ENCODE measurements at places on chromosomes 6 and 20.

DNA sequence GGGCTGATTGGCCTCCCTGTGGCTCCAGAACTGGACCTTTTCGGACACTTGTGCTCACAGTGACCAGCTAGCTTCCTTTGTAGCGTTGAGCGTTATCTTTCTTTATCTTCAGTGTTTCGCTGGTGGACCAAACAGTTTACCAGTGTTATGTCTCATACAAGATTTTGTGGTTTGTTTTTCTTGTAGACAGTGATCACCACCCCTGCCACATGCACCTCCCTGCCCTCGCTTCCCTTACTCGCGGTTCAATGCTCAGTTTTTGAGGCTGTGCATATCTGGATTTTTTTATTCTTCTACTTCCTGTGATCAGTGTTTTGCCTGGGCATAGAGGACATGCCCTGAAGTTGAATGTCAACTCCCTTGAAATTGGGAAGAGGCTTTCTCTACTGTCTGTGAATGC lies 16.4 kb downstream of the MYT1 start:
- no peak for DNase-seq

DNA sequence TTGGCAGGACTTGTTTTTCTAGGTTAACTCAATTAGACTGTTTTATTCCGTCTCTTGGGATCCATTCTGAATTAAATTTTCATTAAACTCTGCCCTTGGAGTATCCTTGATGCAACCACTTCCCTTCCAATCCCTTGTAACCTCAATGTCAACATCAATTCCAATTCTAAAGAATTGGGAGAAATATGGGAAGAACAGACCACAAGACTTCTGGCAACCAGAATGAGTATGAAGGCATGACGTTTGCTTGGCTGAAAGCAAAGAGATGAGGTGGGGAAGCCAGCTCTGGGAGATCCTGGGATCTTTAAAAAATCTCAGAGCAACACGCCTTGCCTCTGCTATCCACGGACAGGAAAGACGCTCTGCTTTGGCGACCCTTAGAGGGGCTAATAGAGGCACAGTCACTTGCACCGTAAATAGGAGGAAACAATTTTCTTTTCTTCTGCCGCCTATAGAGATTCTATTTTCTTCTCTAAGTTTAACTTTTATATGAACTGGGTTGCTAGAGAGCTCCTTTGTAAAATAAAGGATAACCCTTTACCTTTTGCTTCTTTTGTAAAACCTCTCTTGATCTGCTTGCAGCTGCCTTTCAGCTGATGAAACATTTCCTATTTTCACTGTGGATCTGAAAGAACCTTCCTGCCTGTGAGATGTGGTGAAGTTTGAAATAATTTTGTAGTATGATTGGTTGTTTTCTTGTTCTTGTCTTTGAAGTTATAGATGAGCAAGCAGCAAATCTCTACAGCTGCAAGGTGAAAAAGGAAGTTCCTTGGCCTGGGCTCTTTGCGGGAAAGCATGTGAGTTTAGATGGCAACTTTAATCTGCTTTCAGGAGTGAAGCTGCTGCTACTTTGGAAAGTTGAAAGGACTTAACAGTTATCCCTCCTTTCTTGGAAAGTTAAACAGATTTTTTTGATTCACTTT lies at the start of gene ASIP:
TSS of gene ASIP (plus strand) at position 731 of the 923 bp plus-strand sequence. CDS start 18,952 bp downstream, outside the sequence.
- peak; percentile 29 for DNase-seq

- DNase-seq = no peak
Observed at GRCh38 chr6:136169394-136170148, 80.5 kb downstream of the MTFR2 start.

GRCh38 chr6:90350689-90351554 lies 54.3 kb upstream of the BACH2 start:
- no peak for DNase-seq

DNA sequence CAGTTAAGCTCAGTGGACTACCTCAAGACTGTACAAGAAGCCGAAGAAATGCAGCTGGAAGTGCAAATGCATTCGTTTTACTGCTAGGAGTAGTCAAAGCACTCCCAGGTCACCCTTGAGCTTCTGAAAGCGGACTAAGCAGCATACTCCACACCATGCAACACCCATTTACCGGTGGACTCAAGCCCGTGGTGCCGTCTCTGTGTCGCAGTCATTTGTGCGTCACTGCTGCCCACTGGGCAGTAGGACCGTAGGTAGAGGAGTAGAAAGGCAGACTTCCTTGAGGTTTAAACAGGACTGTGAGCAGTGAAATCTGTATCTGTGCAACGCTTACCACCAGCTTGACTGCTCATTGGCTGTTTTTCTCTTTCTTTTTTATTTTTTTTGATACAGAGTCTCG lies 89.0 kb upstream of the FAM8A1 start:
- no peak for DNase-seq

- peak; percentile 82 for DNase-seq
Observed at GRCh38 chr20:45407067-45407745, 883 bp upstream of the DBNDD2 start.

DNA sequence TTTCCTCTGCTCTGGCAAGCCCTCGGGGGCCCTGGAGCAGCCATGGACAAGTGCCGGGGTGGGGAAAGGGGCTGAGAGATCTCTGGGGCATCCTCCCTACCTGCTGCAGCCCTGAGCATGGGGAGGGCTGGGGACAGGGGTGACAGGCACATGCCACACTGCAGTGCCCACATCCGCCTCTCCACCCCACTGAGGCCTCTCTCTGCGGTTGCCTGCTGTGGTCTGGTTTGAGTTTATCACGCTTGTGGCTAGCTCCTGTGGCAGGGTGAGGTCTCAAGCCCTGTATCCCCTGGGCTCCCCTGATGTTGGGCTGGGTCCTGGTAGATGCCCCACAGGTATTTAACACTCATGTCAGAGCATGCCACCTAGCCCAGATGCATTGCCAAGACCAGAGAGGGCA lies 52.9 kb upstream of the MLN start:
- DNase-seq = no peak

- peak; percentile 38 for DNase-seq
Observed at GRCh38 chr6:79421707-79422484, 115.3 kb downstream of the LCA5 start.

GRCh38 chr20:3577366-3577765 lies 85.8 kb downstream of the GFRA4 start:
- DNase-seq = no peak

- no peak for DNase-seq
Observed at GRCh38 chr6:28001351-28001750, 44.3 kb downstream of the OR2B6 start.

DNA sequence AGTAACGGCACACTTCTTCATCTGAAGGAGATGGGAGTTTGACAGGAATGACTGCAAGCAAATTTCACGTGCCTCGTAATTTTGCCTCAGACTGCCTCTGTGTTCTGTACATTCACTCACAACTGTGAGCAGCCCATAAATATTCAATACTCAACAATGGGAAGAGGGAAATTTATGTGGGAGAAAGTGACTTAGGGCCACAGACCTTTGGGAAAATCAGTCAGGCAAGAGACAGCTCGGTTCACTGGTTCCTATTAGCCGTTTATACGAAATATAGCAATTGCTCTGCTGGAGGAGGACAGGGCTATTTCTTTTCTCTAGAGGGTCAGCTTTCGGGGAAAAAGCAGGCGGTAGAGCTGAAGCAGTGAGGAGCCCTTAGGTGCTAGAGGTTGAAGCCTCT lies 28.0 kb downstream of the OPN5 start:
- no peak for DNase-seq

DNA sequence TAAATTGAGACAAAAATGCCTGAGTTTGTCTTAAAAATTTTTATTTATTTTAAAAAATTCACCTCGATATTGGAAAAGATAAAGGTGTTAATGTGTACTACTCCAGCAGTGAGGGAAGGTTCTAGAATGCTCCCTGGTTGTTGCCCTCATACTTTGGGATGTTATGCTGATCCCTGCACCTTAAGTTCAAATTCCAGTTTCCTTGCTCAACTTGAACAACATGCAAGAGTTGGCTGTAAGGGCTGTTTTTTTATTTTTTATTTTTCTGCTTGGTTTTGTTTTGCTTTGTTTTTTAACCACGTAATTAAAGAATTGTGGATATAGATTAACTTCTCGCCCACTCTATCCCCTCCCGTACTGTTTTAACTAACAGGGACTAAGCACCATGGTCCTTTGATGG lies 158.7 kb upstream of the CITED2 start:
- DNase-seq = no peak

- no peak for DNase-seq
Observed at GRCh38 chr6:434051-434705, 42.6 kb downstream of the IRF4 start.

GRCh38 chr6:145155873-145156782 lies 579.2 kb downstream of the EPM2A start:
- no peak for DNase-seq

DNA sequence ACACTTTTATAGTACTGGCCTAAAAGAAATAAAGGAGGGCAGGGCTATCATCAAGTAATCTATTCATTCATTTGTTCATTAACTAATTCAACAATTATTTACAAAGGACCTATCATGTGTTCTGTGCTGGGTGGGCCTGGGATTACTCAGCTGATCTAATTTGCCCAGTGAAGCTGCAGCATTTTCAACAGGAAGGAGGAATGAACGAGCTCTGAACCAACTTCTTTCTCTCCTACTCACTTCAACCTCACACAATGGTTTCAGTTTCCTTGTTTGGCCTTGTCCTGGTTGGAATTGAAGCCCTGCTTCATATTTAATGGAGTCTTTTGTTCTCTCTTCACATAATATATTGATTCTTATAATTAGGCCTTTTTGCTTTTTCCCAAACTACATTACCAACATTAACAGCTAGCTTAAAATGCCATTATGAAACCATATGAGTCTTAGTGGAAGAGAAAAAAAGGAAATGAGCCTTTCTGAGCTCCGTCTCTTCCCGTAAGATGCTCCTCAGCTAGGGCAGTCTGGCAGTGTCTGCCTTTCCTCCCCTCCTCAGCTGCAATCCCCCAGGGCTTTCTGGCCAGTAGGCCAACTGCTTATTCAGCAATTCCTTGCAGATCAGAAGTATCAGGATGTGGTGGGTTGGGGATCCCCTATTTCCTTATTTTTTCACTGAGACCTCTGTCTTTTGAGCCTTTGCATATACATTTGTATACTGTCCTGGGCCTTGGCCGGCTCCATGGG lies 79.4 kb upstream of the NRN1 start:
- no peak for DNase-seq

DNA sequence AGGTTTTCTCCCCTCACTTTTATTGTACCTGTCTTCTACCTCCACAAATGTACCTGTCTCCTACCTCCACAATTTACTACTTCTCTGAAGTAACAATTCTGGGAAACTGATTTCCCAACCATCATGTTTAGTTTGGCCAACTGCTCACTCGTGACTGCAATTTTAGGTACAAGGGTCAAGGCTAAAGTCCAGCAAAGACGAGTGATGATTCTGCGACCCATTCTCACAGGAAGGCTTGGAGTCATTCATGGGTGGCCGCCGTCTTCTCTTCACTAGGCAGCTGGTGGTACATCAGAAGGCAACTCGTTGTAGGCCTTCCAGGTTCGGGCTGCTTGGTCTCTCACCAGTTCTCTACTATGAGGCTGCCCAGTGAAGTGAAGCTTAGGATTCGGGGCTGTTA lies 483.8 kb upstream of the JARID2 start:
- no peak for DNase-seq

- DNase-seq = no peak
Observed at GRCh38 chr20:25745100-25745499, 48.4 kb upstream of the ZNF337 start.

- DNase-seq = no peak
Observed at GRCh38 chr6:10381133-10381829, 33.6 kb downstream of the TFAP2A start.

DNA sequence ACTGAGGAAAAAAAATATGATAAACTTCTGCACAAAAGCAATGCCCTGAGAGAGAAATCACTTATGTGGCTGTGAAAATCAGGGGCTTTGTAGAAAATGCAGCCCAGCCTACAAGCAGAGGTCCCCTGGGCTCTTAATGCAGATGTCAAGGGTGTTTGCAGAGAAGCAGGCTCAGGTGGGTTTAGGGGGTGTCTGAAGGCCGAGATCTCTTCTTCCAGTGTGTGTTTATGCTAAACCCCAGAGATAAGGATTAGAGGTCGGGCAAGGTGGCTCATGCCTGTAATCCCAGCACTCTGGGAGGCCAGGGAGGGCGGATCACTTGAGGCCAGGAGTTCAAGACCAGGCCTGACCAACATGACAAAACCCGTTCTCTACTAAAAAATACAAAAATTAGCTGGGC lies 78.5 kb downstream of the TMEM242 start:
- no peak for DNase-seq

GRCh38 chr20:52402514-52402913 lies 210.9 kb upstream of the ZFP64 start:
- DNase-seq = no peak

- DNase-seq = no peak
Observed at GRCh38 chr6:162833776-162834175, 106.0 kb downstream of the PACRG start.

DNA sequence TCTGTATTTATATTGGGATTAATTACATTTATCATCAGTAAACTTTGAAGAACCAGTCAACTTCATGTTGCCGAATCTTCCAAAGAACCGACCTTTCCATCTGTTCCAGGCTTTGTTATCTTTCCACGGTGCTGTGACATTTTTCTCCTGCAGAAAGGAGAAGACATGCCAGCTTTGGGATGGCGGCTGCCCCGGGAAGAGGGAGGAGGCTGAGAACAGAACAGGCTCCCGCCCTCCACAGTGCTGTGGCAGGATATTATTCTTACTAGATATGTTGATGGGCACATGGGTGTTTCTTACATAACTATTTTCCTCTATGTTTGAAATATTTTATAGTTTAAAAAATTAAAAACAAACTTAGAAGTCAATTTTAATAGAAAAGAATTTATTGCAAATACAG lies 44.9 kb downstream of the GINS1 start:
- no peak for DNase-seq

DNA sequence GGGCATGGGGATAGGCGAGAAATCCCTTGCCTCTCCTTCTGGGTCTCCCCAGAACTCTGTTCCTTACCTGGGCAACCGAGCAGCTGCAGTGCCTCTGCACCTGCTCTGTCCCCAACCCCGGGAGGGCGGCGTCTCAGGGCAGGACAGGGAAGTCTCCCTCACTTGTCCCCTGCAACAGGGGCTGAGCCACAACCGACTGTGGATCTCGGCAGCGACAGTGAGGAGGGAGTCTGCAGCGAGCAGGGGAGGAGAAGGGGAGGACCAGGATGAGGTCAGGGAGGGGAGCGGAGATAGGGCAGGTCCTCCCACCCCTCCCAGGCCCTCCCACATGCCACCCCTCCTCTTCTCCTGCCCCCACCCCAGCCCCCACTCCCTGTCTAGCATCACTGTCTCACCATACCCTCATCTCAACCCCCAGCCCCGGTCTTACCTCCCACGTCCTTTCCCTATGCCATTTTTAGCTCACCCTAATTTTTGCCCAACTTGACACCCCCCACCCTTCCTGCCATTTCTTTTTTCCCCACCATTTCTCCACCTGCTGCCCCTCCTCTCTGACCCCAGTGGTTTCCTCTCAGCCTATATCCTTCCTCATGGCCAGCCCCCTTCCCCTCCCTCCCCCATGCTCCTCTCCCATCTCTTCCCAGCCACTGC lies at the start of gene TNXB:
TSS of gene TNXB (minus strand) at position 225 of the 651 bp plus-strand sequence. CDS start 11,140 bp downstream, outside the sequence.
- no peak for DNase-seq

All from cardiac muscle cell (in vitro differentiated cells and primary cell).